ENCODE measurements at places on chromosomes 16 and 17.

DNA sequence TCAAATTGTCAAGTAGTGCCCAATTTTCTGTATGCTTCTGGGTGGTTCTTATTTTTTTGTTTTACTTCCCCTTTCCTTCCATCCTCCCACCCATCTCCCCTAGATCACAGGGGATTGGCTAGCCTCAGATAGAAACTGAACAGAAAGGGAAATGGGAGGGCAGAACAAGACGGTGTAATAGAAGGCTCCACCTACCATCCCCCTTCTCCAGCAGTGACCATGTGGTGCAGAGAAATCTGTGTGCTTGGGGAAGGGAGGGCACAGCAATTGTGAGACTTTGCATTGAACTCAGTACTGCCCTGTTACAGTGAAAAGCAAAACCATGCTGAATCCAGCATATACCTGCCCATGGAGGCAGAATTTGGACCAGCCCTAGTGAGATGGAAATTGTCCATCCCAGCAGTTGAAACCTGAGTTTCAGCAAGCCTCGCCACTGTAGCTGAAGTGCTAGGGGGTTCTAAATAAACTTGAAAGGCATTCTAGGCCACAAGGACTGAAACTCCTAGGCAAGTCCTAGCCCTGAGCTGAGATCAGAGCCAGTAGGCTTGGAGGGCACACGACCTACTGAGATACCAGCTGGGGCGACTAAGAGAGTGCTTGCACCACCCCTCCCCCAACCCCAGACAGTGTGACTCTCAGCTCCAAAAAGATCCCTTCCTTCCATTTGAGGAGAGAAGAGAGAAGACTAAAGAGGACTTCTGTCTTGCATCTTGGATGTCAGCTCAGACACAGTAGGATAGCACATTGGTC is 5.2 kb downstream of the SLFN11 start:
- no peak for DNase-seq

GRCh38 chr17:36899250-36900159 is 37.8 kb upstream of the LHX1 start:
- no peak for DNase-seq

- DNase-seq: no peak
These were observed 4.7 kb downstream of the LPCAT2 start for GRCh38 chr16:55513616-55514015.

DNA sequence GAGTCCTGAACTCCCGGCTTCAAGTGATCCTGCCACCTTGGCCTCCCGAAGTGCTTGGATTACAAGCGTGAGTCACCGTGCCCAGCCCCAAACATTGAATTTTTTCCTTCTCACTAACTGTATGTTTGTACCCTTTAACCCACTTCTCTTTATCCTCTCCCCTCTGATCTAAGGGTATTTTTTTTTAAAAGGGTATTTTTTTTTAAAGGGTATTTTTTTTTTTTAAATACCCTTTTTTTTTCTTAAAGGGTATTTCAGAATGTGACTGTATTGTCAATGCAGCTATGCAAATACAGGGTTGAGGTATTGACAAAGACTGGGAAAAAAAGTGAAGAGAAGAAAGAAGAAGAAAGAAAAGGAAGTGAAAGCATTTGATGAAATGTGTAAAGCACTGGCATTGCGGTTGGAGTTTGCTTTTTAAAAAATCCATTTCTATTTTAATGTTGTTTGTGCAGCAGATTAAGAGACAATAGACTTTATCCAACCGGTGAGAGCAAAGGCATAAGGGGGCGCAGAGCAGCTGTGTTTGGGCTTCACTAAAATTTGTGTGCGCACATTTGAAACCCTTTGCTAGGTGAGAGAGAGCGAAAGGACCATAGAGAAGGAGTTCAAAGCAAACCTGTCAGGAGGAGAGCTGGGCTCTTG is 42.4 kb downstream of the SYT17 start:
- no peak for DNase-seq

DNA sequence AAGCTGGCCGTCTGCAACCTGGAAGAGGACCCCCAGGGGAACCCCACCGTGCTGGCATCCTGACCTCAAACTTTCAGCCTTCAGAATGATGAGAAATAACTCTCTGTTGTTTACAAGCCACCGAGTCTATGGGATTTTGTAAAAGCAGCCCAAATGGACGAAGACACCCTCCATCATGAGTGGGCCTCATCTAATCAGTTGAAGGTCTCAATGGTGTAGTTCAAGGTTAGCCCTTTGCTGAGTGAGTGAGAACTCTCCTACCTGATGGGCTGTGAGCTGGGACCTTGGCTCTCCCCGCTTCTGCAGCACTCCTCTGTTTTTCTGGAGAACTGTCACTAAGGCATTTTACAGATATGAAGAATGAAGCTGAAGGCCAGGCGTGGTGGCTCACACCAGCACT is 325.9 kb upstream of the TNRC6C start:
- DNase-seq: no peak

- no peak for DNase-seq
These were observed 240.3 kb upstream of the GSE1 start for GRCh38 chr16:85372627-85373372.

DNA sequence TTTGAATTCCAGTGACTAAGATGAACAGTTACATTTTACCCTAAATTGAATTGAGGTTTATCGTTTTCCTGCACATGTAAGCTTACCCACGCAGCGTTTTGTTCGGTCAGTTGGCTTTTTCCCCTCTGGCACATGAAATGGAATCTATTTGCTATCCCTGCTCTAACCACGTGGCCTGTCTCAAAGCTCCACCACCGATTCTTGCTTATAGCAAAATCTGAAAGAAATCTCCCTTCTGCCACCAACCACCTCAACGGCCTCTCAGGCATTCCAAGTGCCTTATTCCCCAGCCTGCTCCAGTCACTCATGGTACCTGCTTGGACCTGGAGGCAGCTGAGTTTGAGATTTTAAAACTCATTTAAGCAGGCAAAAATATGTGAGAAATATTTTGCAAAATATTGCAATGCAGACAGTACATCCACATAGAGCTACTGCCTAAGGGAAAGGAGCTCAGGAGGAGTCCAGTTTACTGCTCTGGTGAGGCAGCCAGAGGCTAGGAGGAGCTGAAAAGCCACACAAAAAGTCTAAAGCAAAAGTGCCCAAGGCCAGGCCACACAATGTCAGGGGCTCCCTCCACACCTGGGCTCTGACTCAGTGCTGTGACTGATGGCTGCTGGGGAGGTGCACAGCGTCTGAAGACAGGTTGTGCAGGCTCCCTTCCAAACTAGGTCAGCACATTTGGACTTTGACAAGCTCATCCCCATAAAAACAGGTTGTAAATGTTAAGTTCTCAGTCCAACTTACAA is 26.4 kb downstream of the ARHGAP17 start:
- no peak for DNase-seq

DNA sequence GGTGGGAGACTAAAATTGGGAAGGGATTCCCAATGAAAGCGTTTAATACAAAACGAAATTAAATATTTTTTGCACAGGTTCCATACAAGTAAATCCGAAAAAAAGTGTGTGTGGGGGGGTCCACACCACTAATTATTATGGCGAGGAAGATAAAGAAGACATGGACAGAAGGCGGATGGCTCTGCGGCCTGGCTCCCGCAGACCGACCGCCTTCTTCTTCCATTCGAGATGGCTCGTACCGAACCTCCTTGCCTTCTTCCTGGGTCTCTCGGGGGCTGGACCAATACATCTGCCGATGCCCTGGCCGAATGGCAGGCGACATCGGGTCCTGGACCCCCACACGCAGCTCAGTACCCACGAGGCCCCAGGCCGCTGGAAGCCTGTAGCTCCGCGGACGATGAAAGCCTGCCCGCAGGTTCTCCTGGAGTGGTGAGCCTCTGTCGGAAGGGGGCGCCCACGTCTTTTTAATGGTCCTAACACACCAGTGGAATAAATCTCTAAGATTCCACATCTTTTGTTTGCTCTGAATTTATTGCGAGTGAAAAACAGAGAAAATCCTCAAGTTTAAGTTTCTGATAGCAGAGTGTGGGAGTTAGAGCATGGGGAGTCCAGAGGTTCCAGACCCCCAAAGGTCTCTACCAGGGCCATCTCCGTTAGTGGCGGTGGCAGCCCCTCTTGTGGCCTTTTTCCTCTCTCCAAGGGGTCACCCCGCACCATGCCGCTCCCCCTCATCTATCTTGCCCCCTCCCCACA is 1.4 kb downstream of the PRAC2 start:
- DNase-seq: peak; percentile 93

GRCh38 chr17:71460943-71461342 is 659.9 kb upstream of the SOX9 start:
- DNase-seq: no peak

GRCh38 chr16:27232061-27232900 is 29.0 kb downstream of the KDM8 start:
- no peak for DNase-seq

GRCh38 chr16:86768228-86768791 is 190.0 kb downstream of the FOXL1 start:
- peak; percentile 6 for DNase-seq

DNA sequence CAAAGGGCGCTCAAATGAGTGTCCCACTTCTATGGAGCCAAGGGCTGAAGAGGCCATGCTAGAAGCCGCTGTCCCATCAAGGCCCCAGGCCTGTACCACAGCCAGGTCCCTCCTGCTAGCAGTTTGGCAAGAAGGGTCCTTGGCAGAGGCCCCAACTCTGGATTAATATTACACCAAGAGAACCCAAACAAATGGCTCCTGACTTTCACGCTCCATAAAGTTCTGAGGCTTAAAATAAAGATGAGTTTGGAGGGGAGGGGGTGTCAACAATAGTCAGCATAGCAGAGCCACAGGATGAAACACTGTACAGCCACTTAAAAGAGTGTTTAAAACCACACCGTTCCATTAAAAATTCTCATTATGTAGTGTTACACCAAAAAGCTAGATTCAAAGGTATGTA is 30.5 kb downstream of the CUEDC1 start:
- DNase-seq: no peak

DNA sequence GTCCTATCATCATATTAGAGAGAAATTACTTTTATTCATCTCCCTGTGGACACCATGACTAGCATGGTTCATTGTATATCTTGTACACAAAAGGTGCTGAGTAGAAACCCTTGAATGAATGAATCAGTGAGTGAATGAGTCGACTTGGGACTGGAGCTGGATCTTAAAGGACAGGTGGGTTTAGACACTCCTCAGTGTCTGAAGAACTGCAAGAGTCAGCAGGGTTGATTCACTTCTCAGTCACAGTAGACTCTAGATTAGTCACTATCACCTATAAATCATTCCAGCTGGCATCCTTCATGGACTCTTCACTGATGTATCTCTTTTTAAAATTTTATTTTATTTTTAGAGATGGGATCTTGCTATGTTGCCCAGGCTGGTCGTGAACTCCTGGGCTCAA is 30.1 kb upstream of the PMFBP1 start:
- DNase-seq: no peak

DNA sequence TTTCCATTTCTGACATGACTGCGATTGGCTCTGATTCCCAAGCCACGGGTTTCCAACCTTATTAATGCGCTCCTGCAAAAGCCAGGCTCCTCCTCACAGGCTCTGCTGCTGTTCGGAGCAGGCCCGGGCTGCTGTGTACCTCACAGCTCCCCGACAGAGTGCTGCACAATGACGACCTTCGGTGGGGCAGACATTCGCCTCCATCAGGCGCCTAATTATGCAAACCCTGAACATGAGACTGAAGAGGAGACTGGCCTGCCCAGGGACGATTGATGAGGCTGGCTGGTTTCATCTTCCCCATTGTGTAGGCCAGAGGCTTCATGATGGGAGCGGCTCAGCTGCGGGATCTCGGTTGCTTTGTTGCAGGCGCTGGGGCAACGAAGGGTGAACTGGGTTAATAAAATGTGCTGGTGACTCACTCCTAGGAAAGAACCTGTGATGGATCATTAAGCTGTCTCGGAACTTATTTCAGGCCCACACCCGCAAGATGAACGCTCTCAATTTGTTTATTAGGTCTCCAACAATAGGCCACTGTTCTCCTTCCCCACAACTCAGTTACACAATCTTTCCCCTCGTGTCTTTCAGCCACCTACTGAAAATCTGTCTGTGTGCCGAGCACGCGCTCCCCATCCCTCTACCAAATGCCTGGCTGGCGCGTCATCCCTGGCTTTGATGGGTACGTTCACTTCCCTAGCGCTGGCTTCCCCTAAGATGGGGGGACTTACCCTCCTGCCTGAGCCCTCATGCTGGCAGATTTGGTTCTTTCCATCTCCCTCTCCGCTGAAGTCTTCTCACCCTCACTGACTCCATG is 27.2 kb upstream of the TOB1 start:
- DNase-seq: peak; percentile 77

DNA sequence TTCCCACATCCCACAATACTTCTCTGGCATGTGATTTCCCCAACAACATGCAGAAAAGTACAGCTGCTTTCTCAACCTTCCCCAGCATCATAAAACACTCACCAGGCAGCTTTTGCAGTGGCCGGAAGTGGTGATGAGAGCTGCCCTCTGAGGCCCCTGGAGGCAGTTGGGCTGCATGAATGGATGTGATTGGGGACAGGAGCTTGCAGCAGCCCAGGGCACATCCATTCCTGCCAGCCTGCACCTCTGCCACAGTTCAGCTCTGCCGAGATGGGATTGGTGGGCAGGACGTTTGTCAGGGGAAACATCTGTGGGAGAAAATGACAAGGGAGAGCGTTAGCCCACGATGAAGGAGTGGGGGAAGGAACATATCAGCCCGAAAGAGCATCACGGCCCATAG is 19.8 kb downstream of the NUBP1 start:
- DNase-seq: no peak

Measured in sciatic nerve (tissue), 2 donors.